Calu3 (cell line): ENCODE measurements at places on chromosomes 1 and 21.
A peak's percentile ranks its signal among the peaks of the same experiment; 100 is the strongest.

DNA sequence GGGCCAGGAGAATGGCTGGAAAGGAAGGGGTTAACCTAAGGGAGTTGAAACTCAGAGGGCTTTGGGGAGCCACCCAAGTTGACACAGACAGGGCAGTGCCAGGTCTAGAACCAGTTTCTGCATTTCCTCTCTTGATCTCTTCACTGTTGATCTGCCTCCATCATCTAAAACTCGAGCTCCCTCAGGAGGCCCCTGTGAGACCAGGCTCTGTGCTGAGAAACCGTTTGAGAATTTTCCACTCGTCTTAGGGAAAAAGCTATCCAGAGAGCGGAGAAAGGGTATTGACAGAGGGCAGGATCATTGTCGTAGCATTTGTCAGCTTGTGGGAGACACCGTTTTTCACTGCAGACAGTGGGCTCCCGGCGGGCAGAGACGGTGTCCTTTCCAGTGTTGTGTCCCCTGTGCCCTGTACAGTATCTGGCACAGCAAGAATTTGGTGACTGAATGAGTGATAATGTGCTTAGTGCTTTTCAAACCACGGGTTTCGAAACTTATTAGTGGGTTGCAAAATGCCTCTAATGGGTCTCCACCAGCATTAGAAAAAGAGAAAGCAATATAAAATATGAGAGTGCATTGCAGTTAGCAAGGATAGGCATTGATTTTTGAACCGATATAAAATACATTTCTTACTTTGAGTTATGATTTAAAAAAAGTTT, 31.1 kb downstream of the PROK1 start:
- DNase-seq = no peak

DNA sequence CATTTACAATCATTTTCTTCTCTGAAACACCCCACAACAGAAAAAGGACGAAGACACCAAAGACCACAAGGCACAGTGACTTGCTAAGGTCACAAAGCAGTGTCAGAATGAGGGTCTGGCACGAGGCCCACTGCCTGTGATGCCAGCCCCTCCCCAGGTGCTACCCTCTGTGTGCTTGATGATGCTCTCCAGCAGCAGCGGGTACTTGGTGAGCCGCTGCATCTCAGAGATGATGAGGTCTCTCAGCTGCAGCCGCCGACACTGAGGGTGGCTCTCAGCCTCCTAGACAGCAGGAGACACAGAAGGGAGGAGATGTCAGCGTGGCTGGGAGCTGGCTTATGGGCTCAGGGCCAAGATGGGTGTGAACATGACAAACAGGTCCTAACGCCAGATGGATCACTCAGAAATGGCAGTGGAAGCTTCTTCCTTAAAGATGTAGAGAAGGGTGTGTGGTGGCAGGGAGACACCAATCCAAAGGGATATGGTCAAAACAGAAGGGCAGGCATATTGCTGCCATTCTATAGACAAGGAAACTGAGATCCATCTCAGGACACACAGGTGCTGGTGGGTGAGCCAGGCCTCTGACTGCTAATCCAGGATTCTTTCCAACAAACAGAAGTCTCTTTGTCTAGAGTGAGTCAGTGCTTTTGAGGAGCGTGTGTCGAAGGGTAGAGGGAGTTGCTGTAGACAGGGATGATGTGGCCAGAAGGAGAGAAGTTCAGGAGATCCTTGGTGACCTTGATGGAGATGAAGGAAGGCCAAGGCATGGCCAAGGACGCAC, 25.6 kb downstream of the LRRC71 start:
- no peak for DNase-seq

GRCh38 chr1:88327391-88328267, 356.4 kb upstream of the PKN2 start:
- DNase-seq = peak; percentile 51

DNA sequence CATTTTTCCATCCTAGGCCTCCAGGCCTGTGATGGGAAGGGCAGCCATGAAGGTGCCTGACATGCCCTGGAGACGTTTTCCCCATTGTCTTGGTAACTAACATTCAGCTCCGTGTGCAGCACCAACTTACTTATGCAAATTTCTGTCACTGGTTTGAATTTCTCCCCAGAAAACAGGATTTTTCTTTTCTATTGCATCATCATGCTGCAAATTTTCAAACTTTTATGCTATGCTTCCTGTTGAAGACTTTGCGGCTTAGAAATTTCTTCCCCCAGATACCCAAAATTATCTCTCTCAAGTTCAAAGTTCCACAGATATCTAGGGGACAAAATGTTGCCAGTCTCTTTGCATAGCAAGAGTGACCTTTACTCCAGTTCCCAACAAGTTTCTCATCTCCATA, 25.2 kb upstream of the SELE start:
- DNase-seq = no peak

- DNase-seq = no peak
Measured at GRCh38 chr1:92043621-92044020, 13.8 kb downstream of the EPHX4 start.

- no peak for DNase-seq
Measured at GRCh38 chr21:44974676-44975075, 34.8 kb downstream of the SLX9 start.

GRCh38 chr1:73813716-73814115, 384.3 kb downstream of the LRRIQ3 start:
- no peak for DNase-seq

GRCh38 chr21:15272591-15272990, 207.8 kb upstream of the NRIP1 start:
- no peak for DNase-seq

GRCh38 chr1:119959268-119960220, 63.2 kb upstream of the ADAM30 start:
- no peak for DNase-seq

DNA sequence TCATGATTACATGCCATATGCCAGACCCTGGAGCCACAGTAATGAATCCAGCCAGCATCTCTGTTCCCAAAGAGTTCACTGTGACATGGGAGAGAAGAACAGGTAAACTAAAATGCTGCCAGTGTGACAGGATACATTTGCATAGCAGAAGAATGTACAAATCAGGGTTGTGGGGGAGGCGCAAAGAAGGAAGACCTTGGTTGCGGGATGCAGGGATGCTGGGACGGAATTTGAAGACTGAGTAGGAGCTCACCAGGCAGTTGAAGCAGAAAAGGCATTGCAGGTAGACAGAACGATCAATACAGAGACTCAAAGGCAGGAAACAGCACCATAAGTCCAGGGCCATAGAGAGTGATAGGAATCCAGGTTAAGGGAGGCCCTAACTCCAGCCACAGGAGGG, 180.3 kb upstream of the ZC3H12A start:
- DNase-seq = no peak
